ENCODE measurements at places on chromosomes 5 and 9.

- DNase-seq, result no peak
Observed at GRCh38 chr5:135032999-135033861, 798 bp downstream of the PITX1 start.

GRCh38 chr9:37096628-37097027 lies 23.7 kb upstream of the ZCCHC7 start:
- DNase-seq, result no peak

- no peak for DNase-seq
Observed at GRCh38 chr9:130213911-130214761, 41.9 kb downstream of the NCS1 start.

DNA sequence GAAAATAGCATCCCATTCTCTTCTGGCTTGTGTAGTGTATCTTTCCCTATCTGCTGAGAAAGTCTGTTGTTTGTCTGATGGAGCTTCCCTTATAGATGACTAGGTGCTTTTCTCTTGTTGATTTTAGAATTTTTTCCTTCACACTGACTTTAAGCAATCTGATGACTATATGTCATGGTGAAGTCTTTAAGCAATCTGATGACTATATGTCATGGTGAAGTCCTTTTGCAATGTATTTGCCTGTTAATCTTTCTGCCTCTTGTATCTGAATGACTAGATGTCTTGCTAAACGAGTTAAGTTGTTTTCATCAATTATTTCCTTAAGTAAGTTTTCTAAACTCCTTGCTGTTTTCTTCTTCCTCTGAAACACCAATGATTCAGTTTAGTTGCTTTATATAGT lies 80.5 kb downstream of the RNF130 start:
- no peak for DNase-seq

- DNase-seq, result no peak
Observed at GRCh38 chr5:18048449-18048848, 414.2 kb downstream of the TAF11L14 start.

Measured in KG1 (cell line).